ENCODE measurements at places on chromosomes 4 and X.

- no peak for DNase-seq
Observed at GRCh38 chr4:37836838-37837440, 10.5 kb downstream of the PGM2 start.

- no peak for DNase-seq
Observed at GRCh38 chrX:39174772-39175417, 373.6 kb downstream of the MID1IP1 start.

DNA sequence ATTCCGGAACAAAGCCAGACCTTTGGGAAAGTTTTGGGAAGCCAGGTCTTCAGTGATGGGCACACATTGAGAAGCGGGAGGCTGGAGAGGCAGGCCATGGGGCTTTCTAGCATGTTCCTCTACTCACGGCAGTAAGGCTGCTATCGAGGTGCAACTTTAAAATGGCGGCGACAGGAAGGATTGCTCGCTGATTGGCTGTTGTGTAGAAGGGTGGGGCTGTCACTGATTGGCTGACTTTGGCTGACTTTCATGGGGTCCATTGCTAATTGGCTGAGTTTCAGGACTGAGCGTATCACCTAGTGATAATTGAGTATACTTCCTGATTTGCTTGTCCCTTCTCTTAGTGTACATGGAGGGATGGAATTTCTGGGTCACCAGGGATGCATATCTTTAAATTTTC lies 19.7 kb upstream of the GLOD5 start:
- no peak for DNase-seq

GRCh38 chr4:107404591-107405300 lies 315.3 kb downstream of the PAPSS1 start:
- peak; percentile 7 for DNase-seq

DNA sequence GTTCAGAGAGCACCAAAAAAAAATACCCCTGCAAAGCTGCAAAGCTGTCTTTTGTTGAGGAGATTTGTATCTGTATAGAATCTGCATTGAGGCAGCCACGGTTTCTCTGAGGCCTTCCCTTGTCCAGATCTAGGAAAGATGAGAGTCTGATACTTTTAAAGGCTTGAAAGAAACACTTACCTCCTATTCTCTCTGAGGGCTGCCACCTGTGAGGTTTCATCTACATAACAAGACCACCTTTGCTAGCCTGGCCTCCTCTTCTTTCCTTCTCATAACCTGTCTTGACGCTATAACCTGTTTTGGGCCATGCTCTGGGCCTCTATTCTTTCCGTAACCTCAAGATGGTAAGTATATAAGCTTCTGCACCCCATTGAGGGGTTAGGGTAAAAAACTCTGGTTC lies 779.6 kb upstream of the HTR2C start:
- no peak for DNase-seq

DNA sequence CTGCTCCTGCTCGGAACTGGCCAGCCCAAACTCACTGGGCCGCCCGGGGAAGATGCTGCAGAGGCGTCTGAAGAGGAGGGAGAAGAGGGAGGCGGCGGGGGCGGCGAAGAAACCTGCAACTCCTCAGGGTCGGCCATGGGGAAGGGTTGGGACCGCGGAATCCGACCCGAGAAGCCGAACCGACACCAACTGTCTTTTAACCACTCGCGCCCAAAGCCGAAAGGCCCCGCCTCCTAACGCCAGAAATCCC lies at the start of gene C4orf46:
TSS of gene C4orf46 (minus strand) at position 223 of the 250 bp plus-strand sequence. CDS start at position 137, 86 bp downstream.
- no peak for DNase-seq

DNA sequence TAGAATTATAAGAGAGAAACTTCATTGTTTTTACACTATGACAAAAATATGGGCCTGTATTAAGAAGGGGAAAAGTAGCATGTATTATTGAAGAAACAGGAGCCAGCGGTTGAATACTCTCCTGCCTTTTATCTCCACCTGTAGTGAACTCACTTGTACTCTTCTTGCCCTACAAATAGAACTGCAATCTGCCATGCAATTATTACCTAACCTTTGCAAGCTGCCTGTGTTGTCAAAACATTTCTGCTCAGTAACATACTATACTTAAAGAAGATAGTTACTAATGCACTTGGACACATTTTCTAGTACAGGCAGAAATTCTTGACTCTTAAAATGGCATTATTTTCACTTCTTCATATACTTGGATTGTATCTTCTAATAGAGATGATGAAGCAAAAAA lies 818.4 kb upstream of the GRID2 start:
- DNase-seq = no peak

DNA sequence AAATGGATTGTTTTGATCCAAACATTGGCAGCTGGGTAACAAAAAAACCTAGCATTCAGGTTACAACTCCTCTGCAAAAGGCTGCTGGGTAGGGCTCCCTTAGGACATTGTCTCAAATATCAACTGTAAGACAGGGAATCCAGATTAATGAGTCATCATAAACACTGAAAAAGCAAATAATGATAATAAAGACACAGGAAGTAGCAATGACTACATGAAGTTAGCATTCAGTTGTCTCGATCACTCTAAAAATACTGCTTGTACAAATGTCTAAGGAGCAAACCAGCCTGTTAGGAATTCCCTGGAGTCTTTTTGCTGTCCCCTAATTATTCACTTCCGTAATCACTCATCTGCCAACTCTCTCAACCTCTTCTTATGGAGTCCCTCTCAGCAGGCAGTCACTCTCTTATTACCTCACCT lies 259.2 kb downstream of the GPC3 start:
- no peak for DNase-seq

DNA sequence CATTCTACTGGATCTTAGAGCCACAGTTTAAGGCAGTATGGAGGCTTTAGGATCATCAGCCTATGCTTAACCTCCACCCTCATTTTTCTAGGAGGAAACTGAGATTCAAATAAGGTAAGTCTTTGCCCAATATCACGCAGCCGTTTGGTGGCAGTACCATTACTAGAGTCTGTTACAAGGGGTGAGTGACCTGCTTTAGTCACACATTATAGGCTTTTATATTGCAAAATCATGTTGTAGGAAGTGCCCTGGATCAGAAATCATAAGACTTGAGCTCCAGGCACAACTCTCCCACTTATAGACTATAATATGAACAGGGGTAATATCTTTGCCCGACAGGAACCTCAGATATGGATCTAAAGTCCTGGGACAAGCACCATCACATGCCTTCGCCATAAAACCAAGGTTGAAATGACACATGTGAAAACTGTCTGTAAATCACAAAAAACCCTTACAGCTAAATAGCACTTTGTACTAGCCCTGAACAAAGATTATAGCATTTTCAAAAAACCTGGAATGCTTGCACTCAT lies 19.2 kb downstream of the HPSE start:
- no peak for DNase-seq

- no peak for DNase-seq
Observed at GRCh38 chr4:22842360-22843018, 149.8 kb downstream of the GBA3 start.

Data from right renal cortex interstitium (tissue), 3 donors.